Bronchial smooth muscle cell (primary cell): ENCODE measurements at places on chromosomes 3 and 15. TPM values are rescaled to one million over a fixed set of nuclear protein-coding genes. Genes with fewer than 3 reads are reported as not detected.

The IQCH gene
- 3.5 and 4.8 TPM in 2 replicates for total RNA-seq

The CISH gene
- 0.77 and 0.95 TPM in 2 replicates for total RNA-seq

The CBLB gene
- total RNA-seq = 11.6 and 19.5 TPM in 2 replicates

The LARP6 gene
- 83.7 and 93.6 TPM in 2 replicates for total RNA-seq

The SCAP gene
- total RNA-seq = 42.2 and 68.9 TPM in 2 replicates

The NANOGP8 gene
- not detected in 2 replicates for total RNA-seq

The SYNPR gene
- total RNA-seq = not detected in 2 replicates

The RAD54L2 gene
- total RNA-seq = 9.9 and 11.2 TPM in 2 replicates

The RTP1 gene
- not detected in 2 replicates for total RNA-seq

The SCAANT1 gene
- total RNA-seq = not detected in 2 replicates

The MYL3 gene
- total RNA-seq = 0.09 TPM in 1 of 2 replicates, not detected in the other

The SLC6A1 gene
- not detected in 2 replicates for total RNA-seq

The ASB14 gene
- 0.17 TPM in 1 of 2 replicates, not detected in the other for total RNA-seq

The FRMD4B gene
- total RNA-seq = under 0.01 and 0.16 TPM in 2 replicates

The FGF7 gene
- 393 and 762 TPM in 2 replicates for total RNA-seq

The FANCD2OS gene
- not detected in 2 replicates for total RNA-seq

The NR2F2 gene
- 8.3 and 13.2 TPM in 2 replicates for total RNA-seq

The MAP2K1 gene
- 12.0 and 25.8 TPM in 2 replicates for total RNA-seq

The ALDH1A3 gene
- total RNA-seq = 80.7 and 213 TPM in 2 replicates

The EOMES gene
- total RNA-seq = not detected in 2 replicates

The PIF1 gene
- 4.3 and 7.7 TPM in 2 replicates for total RNA-seq

The GOLGA8S gene
- total RNA-seq = under 0.01 and 0.09 TPM in 2 replicates

The HIGD2B gene
- total RNA-seq = under 0.01 TPM in 1 of 2 replicates, not detected in the other

The APOD gene
- 1.2 and 1.3 TPM in 2 replicates for total RNA-seq

The TIMMDC1 gene
- 39.8 and 46.7 TPM in 2 replicates for total RNA-seq

The CCR9 gene
- not detected in 2 replicates for total RNA-seq

The CACNA1D gene
- 0.32 and 0.34 TPM in 2 replicates for total RNA-seq

The ARL14 gene
- total RNA-seq = not detected in 2 replicates

The ILDR1 gene
- under 0.01 TPM in 1 of 2 replicates, not detected in the other for total RNA-seq

The GPR62 gene
- not detected in 2 replicates for total RNA-seq

The ARPP19 gene
- total RNA-seq = 33.0 and 42.9 TPM in 2 replicates

The GXYLT2 gene
- total RNA-seq = 24.1 and 34.0 TPM in 2 replicates

The GNAT1 gene
- total RNA-seq = not detected in 2 replicates

The GOLGA8F gene
- under 0.01 TPM in 2 replicates for total RNA-seq

The DTX3L gene
- 8.8 and 14.2 TPM in 2 replicates for total RNA-seq

The PLA2G4F gene
- total RNA-seq = under 0.01 TPM in 1 of 2 replicates, not detected in the other

The TGM4 gene
- under 0.01 TPM in 1 of 2 replicates, not detected in the other for total RNA-seq

The ZDHHC23 gene
- total RNA-seq = 0.43 and 1.1 TPM in 2 replicates

The ITPKA gene
- total RNA-seq = 5.2 TPM in 2 replicates

The CKMT1A gene
- total RNA-seq = 0.16 and 0.26 TPM in 2 replicates

The PTX3 gene
- total RNA-seq = 89.6 and 107 TPM in 2 replicates

The TTLL13 gene
- 0.09 and 0.16 TPM in 2 replicates for total RNA-seq

The SLC28A1 gene
- not detected in 2 replicates for total RNA-seq

The CCR3 gene
- 0.09 TPM in 1 of 2 replicates, not detected in the other for total RNA-seq

The SLC7A14 gene
- total RNA-seq = 3.3 and 29.8 TPM in 2 replicates

The TMC3 gene
- total RNA-seq = under 0.01 TPM in 1 of 2 replicates, not detected in the other

The GHSR gene
- not detected in 2 replicates for total RNA-seq

The LDHAL6B gene
- total RNA-seq = not detected in 2 replicates

The AGBL1 gene
- total RNA-seq = not detected in 2 replicates

The CD200 gene
- under 0.01 TPM in 2 replicates for total RNA-seq

The P2RY14 gene
- not detected in 2 replicates for total RNA-seq

The ZNF501 gene
- 7.7 and 9.0 TPM in 2 replicates for total RNA-seq

The BLM gene
- 0.60 and 1.1 TPM in 2 replicates for total RNA-seq
